Epithelial cell of esophagus (primary cell): ENCODE measurements at places on chromosomes 11 and 22.

DNA sequence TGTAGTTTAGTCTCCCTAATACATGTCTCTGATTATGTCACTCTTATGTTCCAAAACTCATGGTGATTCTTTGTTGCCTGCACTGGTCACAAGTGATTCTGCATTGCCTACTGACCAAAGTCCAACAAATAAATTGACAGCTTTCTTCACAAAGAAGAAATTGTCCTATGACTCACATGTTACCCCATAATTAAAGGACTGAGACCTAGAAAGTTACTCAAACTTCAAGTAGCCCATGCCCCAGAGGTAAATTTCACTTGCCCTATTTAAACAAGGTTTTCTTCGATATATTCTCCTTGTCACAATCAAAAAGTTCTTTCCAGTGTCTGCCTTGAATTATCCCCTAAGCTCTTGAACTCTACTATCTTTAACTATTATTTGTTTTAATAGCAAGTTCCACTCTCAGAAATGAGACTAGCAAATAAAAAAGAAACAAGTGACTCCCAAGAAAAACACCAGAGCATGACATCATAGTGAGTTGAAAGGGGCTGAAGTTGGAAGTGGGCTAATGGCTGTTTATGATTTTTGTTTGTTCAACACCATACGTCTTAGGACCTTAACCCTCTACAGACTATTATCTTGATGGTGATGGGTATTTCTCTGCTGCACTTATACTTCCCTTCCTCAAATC lies 94.5 kb upstream of the BLID start:
- no peak for DNase-seq

- no peak for DNase-seq
These were observed 11.4 kb downstream of the NCAM1 start for GRCh38 chr11:112972399-112973145.

GRCh38 chr11:48041877-48042695 lies 61.7 kb downstream of the PTPRJ start:
- DNase-seq: no peak

- DNase-seq: peak; percentile 52
These were observed 13.7 kb downstream of the EHD1 start for GRCh38 chr11:64864473-64865285.

DNA sequence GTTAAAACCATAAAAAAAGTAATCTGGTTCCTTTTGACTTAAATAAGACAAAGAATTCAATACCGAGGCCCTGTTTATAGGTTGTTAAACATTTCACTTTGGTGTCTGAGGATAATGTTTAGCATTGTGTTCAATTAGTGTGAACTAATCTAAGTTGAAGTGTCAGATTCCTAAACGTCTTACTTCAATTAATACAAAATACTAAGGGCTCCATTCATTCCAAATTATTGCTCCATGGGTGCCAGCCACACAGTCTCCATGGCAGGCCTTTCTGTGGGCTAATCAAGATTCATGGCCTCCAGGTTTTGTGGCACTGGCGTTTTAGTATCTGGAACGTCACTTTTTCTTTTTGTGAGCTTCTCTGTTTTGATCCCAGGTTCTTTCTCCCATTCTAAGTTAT lies 89.4 kb downstream of the TMEM135 start:
- no peak for DNase-seq

DNA sequence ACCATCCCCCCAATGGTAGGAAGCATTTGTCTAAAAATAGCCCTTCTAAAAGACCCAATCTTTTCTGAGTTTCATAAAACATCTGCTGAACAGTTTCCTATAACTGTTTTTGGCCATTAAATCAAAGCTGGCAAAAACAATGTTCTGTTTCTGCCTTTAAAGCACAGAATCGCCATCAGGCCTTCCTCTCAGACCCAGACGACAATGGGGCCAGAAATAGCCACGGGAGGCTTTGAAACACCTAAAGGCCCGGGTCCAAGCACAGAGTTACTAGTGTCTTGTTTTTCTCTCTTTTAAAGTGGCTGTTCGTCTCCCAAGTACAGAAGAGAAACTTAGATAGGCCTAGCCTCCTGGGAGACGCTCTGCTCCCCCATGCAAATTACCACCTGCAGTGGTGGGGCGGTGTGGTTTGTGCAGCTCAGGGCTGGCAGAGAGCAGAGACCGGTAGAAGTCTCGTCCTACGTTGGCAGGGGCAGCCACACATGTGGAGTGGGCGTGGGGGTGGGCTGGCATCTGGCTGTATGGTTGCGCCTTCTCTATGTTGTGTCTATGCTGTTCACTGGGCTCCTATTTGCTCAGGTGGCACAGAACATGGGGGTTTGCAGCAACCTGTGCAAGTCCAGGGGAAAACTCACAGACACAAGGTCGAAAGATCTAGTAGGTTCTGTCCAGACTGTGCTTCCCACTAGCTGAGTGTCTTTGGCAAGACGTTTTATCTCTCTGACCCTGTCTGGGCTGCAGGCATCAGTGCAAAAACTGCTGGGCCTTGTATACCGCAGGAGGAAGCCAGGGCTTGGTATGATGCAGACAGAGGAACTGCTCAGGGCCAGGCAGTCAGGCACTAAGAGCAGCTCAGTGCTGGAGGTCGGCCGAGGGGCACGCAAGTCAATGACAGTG lies 23.6 kb upstream of the ETS1 start:
- no peak for DNase-seq

DNA sequence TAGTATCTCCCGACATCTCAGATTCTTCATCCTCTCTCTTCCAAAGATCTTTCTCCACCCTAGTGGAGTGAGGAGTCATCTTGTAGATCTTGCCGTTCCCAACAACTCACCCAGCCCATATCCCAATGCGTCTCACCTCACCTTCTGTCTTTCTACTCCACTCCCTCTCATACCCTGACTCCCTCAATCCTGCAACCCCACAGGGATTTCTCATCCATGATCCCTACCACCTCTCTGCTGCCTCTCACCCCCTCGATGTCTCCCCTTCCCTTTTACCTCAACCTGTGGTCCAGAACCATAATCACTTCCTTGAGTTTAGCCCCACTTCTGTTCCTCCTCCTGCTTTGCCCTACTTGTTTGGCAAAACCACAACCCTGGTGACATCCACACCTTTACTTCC lies 41.7 kb downstream of the OTOG start:
- no peak for DNase-seq

GRCh38 chr22:37842015-37842793 lies 1.9 kb downstream of the ANKRD54 start:
- no peak for DNase-seq

GRCh38 chr11:44011797-44012196 lies 36.0 kb upstream of the ACCSL start:
- DNase-seq: peak; percentile 29

- DNase-seq: no peak
These were observed 139.6 kb downstream of the LARGE1 start for GRCh38 chr22:33780531-33781136.

GRCh38 chr11:35158701-35159510 lies 19.9 kb downstream of the CD44 start:
- peak; percentile 95 for DNase-seq

GRCh38 chr22:38706901-38707195 lies 1.1 kb downstream of the GTPBP1 start:
- DNase-seq: peak; percentile 42

DNA sequence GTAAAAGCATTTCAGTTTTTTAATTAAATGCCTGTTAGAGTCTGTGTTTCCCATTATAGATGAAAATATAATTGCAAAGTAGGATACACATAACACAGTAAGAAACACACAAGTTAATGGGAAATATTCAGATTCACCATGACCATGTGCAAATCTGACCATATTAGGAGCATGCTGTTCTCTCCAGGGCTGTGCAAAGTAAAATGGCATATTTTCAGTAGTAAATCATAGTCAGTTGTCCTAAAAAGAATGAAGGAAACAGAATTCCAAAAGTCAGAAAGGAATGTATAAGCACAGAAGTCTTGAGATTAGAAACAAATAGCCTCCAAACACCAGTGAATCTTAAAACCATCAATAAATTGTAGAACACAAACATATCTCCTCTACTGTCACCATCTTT lies 44.4 kb downstream of the CNTN5 start:
- no peak for DNase-seq

- no peak for DNase-seq
These were observed 62.8 kb upstream of the CAPRIN1 start for GRCh38 chr11:33988586-33989370.

GRCh38 chr11:108851781-108852180 lies 186.9 kb downstream of the DDX10 start:
- peak; percentile 33 for DNase-seq

DNA sequence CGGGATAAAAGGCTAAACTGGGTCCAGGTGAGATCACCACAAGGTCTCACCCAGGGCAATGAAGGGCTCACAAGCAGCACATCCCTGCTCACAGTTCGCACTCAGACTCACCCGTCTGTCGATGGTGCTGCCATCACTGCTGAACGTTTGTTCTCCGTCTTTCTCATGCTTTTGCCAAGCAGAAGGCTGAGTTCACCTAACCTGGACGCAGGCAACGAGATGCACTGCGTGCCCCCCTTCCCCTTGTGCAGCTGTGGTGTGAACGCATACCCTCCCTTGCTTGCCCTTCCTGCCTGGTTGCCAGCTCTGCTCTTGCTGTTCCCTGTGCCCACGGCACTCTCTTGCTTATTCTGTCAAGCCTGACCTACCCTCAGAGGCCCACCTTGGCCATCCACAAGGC lies 18.0 kb downstream of the KCTD21 start:
- no peak for DNase-seq

DNA sequence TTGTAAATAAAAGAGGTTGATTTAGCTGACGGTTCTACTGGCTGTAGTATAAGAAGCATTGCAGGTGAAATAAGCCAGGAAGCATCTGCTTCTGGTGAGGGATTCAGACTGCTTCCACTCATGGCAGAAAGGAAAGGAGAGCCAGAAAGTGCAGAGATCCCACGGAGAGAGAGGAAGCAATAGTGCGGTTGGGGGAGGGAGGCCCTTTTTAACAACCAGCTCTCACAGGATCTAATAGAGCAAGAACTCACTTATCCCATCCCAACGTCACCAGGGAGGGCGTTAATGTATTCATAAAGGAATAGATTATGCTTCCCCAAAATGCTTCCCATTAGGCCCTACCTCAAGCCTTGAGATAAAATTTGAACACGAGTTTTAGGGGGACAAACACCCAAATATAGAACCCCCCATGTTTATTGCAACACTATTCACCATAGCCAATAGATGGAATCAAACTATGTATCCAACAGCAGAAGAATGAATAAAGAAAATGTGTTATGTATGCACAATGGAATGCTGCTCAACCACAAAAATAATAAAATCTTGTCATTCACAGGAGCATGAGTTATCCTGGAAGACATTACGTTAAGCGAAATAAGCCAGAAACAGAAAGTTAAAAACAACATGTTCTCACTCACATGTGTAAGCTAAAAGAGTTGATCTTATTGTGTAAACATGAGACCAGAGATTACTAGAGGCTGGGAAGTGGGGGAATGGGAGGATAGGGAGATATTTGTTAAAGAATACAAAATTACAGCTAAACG lies 908.3 kb upstream of the ANO3 start:
- DNase-seq: peak; percentile 51

DNA sequence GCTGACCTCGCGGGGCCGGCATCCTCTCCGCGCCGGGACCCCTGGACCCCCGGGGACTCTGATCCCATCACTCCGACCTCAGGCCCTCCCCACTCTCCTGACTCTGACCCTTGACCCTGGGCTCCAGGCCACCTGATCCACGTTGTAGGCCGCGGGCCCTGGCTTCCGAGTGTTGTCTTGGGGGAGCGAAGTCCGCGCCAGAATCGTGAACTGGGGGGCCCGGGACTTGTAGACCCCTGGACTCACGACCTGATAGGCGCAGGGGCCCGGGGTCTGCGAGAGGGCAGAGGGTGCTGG lies 716 bp upstream of the TYMP start:
- DNase-seq: peak; percentile 37

- DNase-seq: no peak
These were observed 33.2 kb upstream of the ZBTB16 start for GRCh38 chr11:114026355-114026754.

GRCh38 chr11:106872246-106872645 lies 146.0 kb downstream of the GUCY1A2 start:
- no peak for DNase-seq

DNA sequence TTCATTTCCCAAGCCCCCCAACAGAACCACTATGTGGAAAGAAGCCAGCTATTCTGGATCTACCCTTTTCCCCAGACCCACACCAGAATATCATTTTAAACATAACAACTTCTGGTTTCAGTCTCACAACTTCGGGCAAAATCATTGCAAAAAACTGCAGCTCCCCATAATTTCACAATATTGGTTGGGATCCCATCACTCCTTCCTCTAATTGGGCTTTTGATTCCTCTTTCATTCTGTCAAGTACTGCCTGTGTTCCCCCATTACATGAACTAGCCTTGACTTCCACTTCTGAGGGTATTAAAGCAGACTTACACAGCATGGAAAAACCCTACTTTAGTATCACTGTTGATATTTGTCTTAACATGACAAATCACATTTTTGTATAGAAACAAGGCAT lies 4.1 kb upstream of the APOL3 start:
- no peak for DNase-seq

GRCh38 chr11:81916451-81916850 lies 817.2 kb downstream of the FAM181B start:
- peak; percentile 5 for DNase-seq

GRCh38 chr22:17734187-17734586 lies 40.1 kb downstream of the BID start:
- no peak for DNase-seq

DNA sequence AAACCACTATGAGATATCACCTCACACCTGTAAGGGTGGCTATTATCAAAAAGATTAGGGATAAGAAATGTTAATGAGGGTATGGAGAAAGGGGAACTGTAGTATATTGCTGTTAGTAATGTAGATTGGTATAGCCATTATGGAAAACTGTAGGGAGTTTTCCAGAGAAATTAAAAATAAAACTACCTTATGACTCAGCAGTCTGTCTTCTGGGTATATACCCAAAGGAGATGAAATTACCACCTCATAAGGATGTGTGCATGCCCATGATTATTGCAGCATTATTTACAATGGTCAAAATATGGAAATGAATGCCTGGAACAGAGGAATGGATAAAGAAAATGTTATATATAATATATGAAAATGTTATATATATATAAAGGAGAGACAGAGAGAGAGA lies 303.8 kb downstream of the METTL15 start:
- no peak for DNase-seq

- DNase-seq: no peak
These were observed 5.6 kb upstream of the PLXNB2 start for GRCh38 chr22:50313021-50313420.

GRCh38 chr22:27996981-27997380 lies 77.9 kb upstream of the PITPNB start:
- DNase-seq: no peak

GRCh38 chr11:70359451-70360205 lies 38.7 kb upstream of the CTTN start:
- no peak for DNase-seq

- no peak for DNase-seq
These were observed 12.0 kb downstream of the TSPO start for GRCh38 chr22:43163241-43163795.

- DNase-seq: no peak
These were observed 4.7 kb downstream of the OR5AP2 start for GRCh38 chr11:56637500-56637899.
